Tibial artery (tissue), 4 donors: ENCODE measurements at places on chromosomes 7 and 10.

GRCh38 chr7:117023325-117023854 is 70.1 kb downstream of the ST7 start:
- no peak for DNase-seq
- H3K27me3 ChIP-seq: no peaks in the 10 kb centered on the region
- H3K4me3 ChIP-seq: peak overlapping the region; percentile 54
- peak overlapping the region; percentile 77 for H3K27ac ChIP-seq

- peaks cover 12% of the 10 kb centered on the region for H3K4me1 ChIP-seq
- peak overlapping the region; percentile 94 for H3K27ac ChIP-seq
- H3K27me3 ChIP-seq: no peaks in the 10 kb centered on the region
- peak overlapping the region; percentile 82 for H3K4me3 ChIP-seq
- H3K36me3 ChIP-seq: no peaks in the 10 kb centered on the region
Observed at GRCh38 chr10:102744374-102745051, 765 bp downstream of the WBP1L start.

- no peak overlapping the region for H3K4me3 ChIP-seq
- H3K36me3 ChIP-seq: peaks cover 4% of the 10 kb centered on the region
- H3K27ac ChIP-seq: no peak overlapping the region
- H3K27me3 ChIP-seq: no peaks in the 10 kb centered on the region
- DNase-seq: no peak
Observed at GRCh38 chr7:2090526-2091520, 141.9 kb downstream of the MAD1L1 start.

DNA sequence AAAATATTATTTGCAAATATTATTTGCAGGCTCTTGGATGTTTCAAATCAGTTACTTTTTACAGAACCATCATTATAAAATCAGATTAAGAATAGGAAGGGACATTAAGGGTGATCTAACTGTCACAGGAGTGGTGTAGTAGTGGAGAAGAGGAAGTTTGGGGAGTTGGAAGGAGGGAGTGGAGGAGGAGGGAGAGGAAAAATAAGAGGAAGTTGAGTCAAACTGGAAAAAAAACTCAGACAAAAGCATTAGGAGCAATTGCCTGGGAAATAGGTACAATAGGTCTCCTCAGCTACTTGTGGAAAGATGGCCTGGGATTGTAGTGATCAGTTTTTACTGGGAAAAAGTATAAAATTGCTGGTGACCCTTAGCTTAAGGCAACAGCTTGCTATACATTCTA is 77.7 kb upstream of the GPR37 start:
- DNase-seq: no peak
- H3K27ac ChIP-seq: no peak overlapping the region
- H3K4me1 ChIP-seq: no peaks in the 10 kb centered on the region
- H3K36me3 ChIP-seq: no peaks in the 10 kb centered on the region

DNA sequence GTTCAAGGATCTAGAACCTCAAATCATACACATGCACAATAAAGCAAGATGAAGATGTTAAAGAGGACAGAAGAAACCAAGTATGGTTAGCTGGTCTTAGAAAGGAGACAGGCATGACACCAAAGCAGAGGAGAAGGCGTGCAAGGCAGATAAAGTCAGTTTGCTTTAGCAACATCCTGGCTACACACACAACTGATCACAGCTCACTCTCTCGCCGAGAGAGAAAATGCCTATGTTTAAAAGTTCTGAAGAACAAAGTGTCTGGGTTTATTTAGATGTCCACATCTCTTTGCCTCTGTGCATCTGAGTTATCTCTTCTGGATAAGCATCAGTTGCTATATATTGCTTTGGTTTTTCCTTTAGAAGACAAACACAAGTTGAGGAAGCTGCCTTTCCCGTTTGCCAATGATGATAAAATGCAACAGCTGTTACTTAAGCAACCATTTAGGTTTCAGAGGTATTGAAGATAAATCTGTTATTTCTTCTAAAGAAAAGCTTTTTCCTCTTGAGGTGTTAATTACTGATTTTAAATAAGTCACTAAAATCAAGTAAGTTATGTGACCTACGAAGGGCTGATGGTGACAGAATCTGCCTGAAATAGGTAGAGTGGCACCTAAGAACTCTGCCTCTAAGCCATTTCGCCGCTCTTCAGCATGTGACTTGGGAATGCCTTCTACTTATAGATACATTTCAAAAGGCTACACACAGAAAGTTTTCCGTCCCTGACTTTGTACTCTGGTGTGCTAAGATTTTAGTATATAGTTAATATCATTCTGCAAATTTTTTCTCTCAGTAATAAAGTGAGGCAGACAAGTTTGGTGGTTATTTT is 146.2 kb upstream of the ASAH2 start:
- no peak for DNase-seq
- H3K27me3 ChIP-seq: no peaks in the 10 kb centered on the region
- no peaks in the 10 kb centered on the region for H3K36me3 ChIP-seq
